T follicular helper cell (primary cell): ENCODE measurements at places on chromosomes 3 and 15.

DNA sequence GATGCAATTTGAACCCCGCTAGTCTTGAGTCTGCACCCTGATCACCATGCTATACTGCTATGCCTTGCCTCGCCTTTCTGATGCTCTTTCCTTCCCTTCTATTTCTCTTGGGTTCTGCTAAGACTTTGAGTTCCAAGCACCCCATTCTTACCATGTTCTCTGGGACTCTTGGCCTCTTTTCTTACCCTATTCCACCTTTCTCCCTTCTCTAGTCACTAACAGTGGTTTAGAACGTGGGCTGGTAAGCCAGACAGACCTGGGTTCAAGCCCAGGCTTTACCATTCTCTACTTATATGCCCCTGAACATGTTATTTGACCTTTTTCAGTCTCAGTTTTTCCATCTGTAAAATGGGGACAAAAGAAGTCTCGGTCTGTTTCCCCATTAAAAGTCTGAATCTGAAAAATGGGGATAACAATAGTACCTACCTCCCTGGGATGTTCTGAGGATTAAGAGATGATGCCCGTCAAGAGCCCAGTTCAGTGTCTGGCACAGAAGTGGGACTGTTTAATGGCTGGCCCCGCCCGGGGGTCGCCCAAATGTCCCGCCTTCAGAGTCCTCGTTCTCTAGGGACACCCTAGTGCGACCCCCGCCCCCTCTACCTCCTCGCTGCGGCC lies 376 bp downstream of the TADA3 start:
- DNase-seq, result no peak

DNA sequence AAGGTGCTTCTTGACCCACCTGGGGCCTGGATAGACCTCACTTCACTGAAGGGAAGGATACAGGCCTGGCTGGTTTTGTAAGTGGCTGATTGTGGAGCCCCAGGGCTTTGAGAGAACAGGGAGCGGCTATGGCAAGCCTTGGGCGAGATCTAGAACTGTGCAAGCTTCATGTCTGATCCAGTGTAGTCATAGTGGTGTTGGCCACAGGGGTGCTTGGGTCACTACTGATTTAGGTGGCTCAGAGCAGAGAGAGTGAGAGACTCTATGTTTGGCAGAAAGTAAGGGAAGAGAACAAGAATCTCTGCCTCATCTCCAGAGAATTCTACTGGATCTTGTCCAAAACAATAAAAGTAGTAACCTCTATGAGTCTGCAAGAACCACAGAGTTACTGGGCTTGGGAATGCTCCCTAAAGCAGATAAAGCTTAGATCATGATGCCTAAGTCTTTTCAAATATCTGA lies 394.2 kb upstream of the EPHA3 start:
- DNase-seq, result no peak

DNA sequence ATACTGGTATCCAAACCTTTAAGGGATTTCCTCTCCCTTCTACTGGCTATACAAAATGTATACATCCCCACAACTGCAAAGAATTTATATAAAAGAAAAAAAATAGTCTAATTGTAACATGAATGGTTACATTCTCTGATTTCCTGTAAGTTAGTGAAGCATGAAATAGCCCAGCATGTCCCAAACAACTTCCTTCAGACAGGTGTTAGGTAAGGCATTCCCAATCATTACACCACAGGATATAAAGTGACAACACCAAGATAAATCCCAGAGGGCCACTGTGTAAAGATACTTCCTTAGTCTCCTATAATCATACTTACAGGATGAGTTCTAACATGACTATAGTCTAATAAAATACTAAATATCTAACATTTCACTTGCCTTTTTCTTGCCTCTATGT lies 7.6 kb downstream of the CMTM6 start:
- DNase-seq, result no peak

DNA sequence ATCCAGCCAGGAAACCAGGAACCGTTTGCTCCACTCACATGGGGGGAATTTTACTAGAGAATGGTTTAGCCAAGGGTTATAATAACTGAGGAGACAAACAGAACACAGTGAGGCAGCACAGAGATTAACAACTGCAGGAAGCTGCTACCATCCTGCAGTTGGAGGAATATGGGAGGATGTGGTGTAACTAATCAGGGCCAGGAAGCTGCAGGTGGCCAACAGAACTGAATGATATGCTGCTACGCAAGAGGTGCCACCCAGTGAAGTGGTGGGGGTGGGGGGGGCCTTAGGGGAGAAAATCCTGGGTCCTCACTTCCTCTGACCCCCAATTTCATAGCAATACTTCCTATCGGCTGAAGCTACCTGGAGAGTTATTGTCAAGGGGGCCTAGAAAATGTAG lies 306.4 kb upstream of the STT3B start:
- no peak for DNase-seq

GRCh38 chr3:177133860-177134815 lies 63.1 kb downstream of the TBL1XR1 start:
- no peak for DNase-seq

DNA sequence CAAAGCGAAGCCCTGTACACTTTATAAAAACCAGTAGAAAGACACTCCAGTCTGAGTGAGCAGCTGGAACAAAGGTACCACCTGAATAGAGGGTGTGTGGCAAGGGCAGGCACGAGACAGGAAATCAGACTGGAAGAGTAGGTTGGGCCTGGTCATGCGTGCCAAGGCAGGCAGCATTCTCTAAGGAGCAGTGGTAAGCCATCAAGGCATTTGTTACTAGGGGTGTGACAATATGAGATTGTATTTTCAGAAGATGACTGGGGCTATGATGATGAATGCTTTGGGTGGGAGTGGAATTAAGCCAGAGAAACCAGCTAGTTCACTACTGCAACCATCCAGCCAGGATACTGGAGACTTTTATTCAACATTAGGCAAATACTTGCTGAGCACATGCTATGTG lies 5.0 kb downstream of the JMJD7 start:
- DNase-seq, result no peak

DNA sequence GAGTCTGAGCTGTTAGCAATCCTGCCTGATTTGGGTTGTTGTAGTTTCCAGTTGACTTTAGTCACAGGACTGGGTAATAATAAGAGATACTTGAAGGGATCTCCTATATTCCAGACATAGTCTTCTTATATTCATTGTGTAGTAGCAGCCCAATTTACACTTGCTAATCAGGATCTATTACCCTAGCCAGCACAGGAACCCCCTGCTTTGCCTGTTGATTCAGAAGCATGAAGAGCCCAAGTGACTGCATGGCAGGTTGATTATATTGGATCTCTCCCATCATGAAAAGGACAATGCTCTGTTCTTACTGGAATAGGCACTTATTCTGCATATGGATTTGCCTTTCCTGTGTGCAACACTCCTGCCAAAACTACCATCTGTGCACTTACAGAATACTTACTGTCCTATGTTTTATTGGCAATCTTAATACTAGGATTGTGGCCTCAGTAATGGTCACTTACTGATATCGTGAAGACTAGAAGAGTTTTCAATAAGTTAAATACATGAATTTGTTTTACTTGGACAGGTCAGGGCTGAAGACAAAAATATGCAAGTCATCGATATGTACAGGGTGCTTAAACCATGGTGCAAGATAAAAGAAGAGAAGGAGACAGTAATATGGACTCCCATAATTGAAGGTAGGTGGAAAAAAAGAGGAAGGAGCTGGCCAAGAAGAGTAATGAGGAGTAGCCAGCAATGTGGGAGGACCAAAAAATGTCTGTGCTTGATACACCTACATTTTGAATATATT lies 304.1 kb downstream of the MCTP2 start:
- no peak for DNase-seq
